ENCODE measurements at places on chromosomes 3 and 15.

DNA sequence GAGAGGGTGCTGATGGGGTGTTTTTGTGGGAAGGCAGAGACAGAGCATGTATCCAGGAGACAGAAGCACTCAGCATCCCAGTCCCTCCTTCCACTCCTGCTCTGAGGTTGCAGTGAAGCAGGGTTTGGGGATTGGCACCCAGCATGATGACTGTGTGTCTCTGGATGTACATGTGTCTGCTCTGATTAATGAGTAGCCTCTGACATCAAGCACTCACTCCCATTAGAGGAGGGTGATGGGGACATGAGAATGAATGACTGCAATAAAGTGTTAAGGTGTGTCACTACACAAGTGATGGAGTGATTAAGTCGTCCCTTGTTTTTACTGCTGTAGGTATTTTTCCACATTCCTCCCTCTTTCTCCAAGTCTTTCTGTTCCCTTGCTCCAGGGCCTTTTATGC, 9.6 kb upstream of the MYZAP start:
- no peak for DNase-seq

DNA sequence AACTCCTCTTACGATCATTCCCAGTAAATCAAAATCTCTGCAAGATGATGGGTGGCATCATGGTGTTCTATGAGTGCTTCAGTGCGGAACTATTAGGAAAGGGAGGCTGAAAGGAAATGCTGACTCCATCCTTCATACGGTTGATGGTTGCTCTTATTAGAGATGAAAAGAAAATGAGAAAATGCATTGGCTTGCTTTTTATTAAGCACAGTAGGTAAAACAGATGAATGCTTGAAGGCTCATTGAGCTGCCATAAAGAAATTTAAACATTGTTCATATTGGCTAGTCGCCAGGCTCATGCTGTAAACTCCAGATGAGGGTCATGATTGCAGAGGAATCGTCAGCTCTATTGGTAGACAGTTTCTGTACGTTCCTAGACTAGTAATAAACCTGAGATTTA, 115.8 kb downstream of the EPHA3 start:
- DNase-seq, result no peak

GRCh38 chr3:31105011-31105410, 210.6 kb upstream of the GADL1 start:
- DNase-seq, result no peak

- DNase-seq, result no peak
These were observed 334.5 kb upstream of the KCNMB2 start for GRCh38 chr3:178201714-178202113.

DNA sequence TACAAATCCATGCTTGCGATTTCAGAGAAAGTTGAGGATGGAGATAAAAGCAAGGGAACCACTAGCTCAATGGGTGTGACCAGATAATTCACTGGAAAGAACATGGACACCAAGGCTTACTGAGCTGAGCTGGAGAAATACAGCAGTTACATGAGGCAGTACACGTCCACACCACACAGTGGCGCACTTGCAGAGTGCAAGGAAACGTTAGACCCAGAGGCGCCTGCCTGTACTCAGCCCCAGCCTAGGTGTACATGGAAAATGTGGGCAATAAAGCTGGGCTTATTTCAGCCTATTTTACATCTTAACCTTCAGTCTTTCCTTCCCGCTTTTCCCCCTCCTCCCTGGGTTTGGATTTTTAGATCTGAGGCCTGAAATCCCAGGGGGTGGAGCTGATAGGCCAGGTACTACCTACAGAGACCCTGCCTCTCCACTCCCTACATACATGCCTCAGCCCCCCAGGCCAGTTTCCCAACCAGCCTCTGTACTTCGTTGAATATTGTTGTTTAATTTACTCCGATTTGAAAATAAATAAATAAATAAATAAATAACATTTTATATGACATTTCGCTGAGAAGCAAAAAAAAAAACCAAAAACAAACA, 60.1 kb downstream of the PCOLCE2 start:
- no peak for DNase-seq

DNA sequence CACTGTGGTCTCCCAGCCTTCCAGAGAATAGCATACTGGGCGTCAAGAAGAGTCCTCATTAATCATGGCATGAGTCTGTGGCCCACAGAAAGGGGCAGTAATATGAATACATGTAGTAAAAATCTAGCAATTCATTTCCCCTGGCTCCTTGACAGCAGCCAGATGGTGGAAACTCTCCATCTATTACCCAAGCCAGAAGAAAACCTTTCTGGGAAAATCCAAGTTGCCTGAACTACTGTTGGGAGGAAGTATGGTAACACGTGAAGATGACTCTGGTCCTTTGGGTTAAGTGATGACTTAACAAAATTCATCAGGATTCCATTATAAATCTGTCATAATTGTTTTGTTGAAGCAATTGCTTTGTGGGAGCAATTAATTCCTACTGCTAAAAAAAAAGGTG, 530.5 kb downstream of the FHIT start:
- no peak for DNase-seq

DNA sequence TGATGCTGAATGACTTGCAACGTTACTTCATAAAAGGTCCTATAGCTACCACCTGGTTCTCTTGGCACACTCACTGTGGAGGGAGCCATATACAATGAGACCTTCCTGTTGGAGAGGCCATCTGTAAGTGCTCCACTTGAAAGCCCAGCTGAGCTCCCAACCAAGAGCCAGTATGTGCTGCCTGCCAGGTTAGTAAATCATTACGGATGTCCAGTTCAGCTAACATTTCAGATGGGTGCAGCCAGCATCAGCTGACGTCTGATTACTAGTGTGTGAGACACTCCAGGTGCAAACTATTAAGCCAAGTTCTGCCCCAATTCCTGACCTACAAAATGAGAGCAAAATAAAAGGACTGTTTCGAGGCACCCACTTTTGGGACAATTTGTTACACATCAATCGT, 274.4 kb upstream of the ROBO2 start:
- DNase-seq, result no peak

DNA sequence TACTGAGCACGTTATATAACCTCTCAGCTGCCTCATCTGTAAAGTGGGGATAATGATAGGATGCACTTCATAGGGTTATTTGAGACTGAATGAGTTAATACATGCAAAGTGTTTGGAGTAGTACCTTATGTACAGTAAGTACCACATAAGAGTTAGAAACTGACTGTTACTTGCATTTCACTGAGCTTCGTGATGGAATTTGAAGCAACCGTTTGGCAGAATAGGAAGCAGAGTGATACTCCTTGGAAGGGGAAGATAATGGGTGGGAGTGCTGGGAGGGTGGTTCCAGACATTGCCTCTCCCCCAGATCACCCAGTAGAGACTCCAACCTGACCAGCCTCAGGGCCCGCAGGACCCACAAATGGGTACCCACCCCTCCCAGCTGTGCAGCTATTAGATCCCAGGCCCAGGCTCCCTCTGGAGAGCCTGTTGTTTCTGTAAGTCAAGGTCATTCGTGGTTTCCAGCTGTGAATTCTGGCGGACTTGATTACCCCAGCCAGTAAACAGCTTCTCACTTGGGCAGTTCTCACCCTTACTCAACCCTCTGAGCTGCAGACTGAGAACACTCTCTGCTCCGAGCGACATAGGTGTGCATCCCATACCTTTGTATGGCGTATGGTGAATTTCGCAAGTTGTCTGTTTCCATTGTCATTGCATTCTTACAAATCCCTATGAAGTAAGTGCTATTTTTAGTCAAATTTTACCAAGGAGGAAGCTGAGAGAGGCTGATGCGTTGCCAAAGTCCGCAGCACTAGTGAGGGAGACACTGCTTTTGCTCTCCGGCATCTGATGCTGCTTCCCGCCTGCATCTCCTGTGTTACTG, 11.1 kb downstream of the ALPK3 start:
- no peak for DNase-seq

- DNase-seq, result no peak
These were observed 105.9 kb downstream of the TOP2B start for GRCh38 chr3:25558796-25559195.

GRCh38 chr15:57458356-57458781, 82.1 kb downstream of the CGNL1 start:
- DNase-seq, result no peak

DNA sequence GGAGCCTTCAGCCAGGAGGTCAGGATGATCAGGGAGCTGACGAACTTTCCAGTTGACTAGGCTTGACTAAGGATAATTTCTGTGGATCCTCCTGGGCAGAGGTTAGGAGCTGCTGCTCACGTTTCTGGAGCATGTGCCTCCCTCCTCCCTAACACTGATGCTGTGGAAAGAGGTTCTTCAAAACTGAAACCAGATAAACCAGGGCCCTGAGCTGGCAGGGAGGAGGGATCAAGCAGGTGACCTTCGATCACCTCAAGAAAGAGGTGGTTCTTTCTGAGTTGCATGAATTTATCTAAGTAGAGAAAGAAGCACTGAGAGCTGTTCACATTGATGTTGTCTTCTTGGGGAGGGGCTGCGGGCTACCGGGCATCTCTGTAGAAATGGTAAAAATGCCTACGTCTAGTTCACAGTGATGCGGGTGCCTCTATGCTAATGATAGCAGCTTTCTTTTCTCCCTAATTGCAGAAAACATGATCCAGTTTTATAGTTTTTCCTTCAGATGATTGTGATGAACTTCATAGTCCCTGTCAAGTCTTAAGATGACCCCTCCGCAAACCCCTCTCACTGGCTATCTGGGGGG, 332.7 kb upstream of the LRRFIP2 start:
- no peak for DNase-seq

- no peak for DNase-seq
These were observed 76.8 kb upstream of the CHRNA7 start for GRCh38 chr15:31953478-31953877.

DNA sequence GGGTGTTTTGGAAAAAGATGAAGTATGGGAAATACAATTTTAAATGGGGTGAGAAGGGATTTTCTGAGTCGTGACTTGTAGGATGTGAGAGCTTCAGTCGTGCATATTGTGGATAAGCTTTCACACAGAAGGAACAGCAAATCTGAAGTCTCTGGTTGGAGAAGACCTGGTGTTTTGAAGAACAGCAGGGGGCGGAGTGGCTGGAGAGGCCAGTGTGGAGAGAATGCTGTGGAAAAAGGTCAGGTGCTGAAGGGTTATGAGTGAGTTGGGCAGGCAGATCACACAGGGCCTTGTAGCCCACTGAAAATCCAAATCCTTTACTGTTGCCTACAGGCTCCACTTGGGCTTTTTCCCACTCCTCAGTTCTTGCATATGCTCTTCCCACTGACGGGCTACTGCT, 14.1 kb upstream of the SCAANT1 start:
- DNase-seq, result no peak

DNA sequence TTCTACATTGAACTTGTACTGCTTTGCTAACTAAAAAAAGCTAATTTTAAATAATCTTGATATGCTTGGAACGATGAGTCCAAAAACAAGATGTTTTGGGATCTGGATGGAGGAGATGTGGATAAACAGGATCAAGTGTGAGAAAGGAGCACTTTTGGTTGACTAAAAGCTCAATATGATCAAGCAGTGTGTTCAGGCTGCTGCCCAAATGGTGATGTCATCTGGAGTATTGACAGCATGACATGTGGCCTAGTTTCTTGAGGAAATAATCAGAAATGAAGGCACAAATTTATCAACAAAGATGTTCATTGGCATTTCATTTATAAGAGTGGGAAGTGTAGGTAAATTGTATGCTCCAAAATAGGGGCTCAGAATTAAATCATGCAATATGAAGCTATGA, 161.2 kb downstream of the SOX2 start:
- DNase-seq, result no peak

GRCh38 chr3:35200056-35200455, 439.3 kb upstream of the ARPP21 start:
- no peak for DNase-seq

- no peak for DNase-seq
These were observed 1361.3 kb downstream of the ZPLD1 start for GRCh38 chr3:103796068-103796467.

GRCh38 chr3:177335728-177336127, 138.4 kb upstream of the TBL1XR1 start:
- no peak for DNase-seq

- no peak for DNase-seq
These were observed 86.4 kb downstream of the POLR2M start for GRCh38 chr15:57792724-57793449.

- DNase-seq, result no peak
These were observed 143.7 kb upstream of the LRIG1 start for GRCh38 chr3:66644549-66644948.

DNA sequence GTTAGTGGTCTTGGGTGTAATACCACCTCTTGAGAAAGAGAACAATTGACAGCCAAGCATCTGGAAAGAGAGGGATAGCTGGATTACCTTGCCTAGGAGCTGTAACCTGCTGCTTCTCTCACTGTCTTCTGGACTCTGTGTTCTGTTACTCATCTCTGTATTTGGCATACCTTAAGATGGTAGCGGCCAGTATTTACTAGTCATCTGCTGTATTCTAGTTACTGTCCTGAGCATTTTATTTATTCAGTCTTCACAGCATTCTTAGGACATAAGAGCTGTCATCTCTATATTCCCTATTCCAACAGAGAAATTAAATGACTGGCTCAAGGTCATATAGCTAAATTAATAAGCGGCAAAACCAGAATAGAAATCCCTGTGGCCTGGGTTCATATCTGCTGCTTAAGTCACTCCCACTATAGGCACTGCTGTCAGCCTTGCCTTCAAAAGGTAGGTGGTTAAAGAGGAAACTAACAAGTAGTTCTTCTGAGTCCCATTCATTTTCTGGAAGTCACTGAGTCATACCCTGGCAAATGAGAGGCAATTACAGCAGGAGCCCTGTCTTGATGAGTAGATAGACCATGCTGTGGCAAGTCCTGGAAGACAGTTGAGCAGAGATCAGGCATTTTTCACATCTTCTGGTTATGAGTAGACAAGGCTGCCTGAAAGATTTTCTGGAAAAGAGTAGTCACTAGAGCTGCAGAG, 68.2 kb downstream of the RAB7A start:
- DNase-seq, result no peak

- no peak for DNase-seq
These were observed 495.2 kb upstream of the EPHA6 start for GRCh38 chr3:96319166-96319565.

GRCh38 chr3:71930056-71930991, 145.4 kb upstream of the PROK2 start:
- no peak for DNase-seq

GRCh38 chr3:107791027-107791426, 268.3 kb downstream of the BBX start:
- DNase-seq, result no peak

GRCh38 chr3:48407542-48408099, 22.3 kb downstream of the PLXNB1 start:
- DNase-seq, result no peak

GRCh38 chr3:194797555-194798250, 112.0 kb downstream of the FAM43A start:
- DNase-seq, result no peak
